Upper lobe of right lung (tissue), 1 donor: ENCODE measurements at places on chromosomes 5 and 9. TPM values are rescaled to one million over a fixed set of nuclear protein-coding genes. Genes with fewer than 3 reads are reported as not detected.

Gene FUT7
- 0.81 TPM for total RNA-seq

Gene PCDHGB2
- 3.8 TPM for total RNA-seq

Gene EGFLAM
- total RNA-seq: 2.1 TPM

Gene LHFPL2
- total RNA-seq: 41.0 TPM

Gene TTC33
- total RNA-seq: 16.6 TPM

Gene EIF4EBP3
- 21.4 TPM for total RNA-seq

GRCh38 chr5:121962347-121962670 is 534 bp downstream of the SRFBP1 start:
- DNase-seq: no peak
- peak overlapping the region; percentile 83 for H3K27ac ChIP-seq
- H3K27me3 ChIP-seq: peaks cover 12% of the 10 kb centered on the region
- H3K36me3 ChIP-seq: no peaks in the 10 kb centered on the region
- H3K4me3 ChIP-seq: peak overlapping the region; percentile 89

- H3K36me3 ChIP-seq: no peaks in the 10 kb centered on the region
- DNase-seq: no peak
- H3K4me1 ChIP-seq: no peaks in the 10 kb centered on the region
- H3K4me3 ChIP-seq: no peak overlapping the region
- no peak overlapping the region for H3K27ac ChIP-seq
Observed at GRCh38 chr5:17379100-17379951, 118.7 kb upstream of the TAF11L2 start.

DNA sequence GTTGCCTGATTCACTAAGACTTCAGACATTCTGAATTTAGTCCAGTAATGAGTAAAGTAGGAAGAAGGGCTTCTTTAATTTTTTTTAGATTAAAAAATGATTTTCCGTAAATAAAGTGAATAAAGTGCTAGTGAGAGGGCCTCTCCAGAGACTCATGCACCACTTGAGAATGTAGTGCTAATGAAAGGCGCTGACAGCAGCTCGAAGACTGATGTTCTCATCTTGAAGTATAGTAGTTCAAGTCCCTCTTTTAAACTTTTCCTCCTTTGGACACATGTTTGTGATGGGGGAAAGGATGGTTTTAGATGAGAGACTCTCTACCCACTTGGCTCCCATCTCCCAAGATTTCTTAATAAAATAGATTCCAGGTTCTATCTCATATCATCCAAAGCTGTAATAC is 48.5 kb downstream of the G3BP1 start:
- H3K27ac ChIP-seq: no peak overlapping the region
- no peak overlapping the region for H3K4me3 ChIP-seq
- H3K4me1 ChIP-seq: no peaks in the 10 kb centered on the region
- DNase-seq: no peak

- no peaks in the 10 kb centered on the region for H3K4me1 ChIP-seq
- H3K36me3 ChIP-seq: no peaks in the 10 kb centered on the region
- no peaks in the 10 kb centered on the region for H3K27me3 ChIP-seq
- no peak for DNase-seq
- H3K27ac ChIP-seq: no peak overlapping the region
Observed at GRCh38 chr5:41270423-41271251, 57.3 kb upstream of the C6 start.

DNA sequence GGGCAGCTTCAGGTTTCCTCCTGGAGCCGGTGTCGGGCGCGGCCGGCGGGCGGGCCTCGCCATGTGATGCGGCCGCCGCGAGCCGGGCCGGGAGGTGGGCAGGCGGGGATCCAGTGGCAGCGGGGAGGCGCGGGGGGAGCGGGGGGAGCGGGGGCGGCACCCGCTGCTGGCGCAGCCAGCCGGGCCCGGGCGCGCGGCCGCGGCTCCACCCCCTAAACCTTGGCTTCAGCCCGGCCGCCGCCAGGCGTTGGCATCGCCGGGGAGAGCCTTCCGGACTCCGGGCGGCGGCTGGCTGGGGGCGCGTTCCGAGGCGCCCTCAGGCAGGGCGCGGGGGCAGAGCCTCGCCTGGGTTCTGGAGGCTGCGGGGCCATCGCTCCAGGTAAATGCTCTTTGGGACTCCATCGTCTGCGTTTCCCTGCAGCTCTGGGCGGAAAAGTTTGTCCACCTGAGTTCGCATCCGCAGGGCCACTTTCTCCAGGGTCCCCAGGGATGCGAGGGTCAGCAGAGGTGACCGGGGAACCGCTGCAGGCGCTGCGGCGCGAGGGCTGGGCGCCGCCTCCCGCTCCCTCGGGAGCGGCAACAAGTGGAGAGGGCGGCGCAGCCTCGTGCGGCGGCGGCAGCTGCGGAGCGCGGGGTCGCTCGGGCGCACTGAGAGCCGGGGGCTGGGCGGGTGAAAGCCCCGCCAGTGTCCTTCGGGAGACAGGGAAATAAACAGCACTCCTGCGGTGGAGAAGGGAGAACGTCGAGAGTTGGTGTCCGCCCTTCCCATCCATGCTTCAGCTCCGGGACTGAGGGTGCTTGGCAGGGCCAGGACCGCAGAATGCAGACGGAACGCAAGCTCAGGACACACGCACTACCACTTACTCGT is at the start of gene ARHGEF28:
Gene ARHGEF28 (plus strand): TSS at position 253 of the 868 bp plus-strand sequence. CDS start 58,656 bp downstream, outside the sequence.
- peak within 1 kb of the TSS; percentile 65 for H3K27ac ChIP-seq
- H3K4me3 ChIP-seq: peak within 1 kb of the TSS; percentile 72
- peaks cover 7% of the 10 kb centered on the region for H3K4me1 ChIP-seq
- peak; percentile 91 for DNase-seq
- no peaks in the 10 kb centered on the region for H3K27me3 ChIP-seq

- no peak overlapping the region for H3K4me3 ChIP-seq
- H3K27ac ChIP-seq: no peak overlapping the region
- no peaks in the 10 kb centered on the region for H3K36me3 ChIP-seq
- no peak for DNase-seq
- H3K27me3 ChIP-seq: no peaks in the 10 kb centered on the region
- no peaks in the 10 kb centered on the region for H3K4me1 ChIP-seq
Observed at GRCh38 chr9:116409638-116410037, 256.0 kb downstream of the PAPPA start.

DNA sequence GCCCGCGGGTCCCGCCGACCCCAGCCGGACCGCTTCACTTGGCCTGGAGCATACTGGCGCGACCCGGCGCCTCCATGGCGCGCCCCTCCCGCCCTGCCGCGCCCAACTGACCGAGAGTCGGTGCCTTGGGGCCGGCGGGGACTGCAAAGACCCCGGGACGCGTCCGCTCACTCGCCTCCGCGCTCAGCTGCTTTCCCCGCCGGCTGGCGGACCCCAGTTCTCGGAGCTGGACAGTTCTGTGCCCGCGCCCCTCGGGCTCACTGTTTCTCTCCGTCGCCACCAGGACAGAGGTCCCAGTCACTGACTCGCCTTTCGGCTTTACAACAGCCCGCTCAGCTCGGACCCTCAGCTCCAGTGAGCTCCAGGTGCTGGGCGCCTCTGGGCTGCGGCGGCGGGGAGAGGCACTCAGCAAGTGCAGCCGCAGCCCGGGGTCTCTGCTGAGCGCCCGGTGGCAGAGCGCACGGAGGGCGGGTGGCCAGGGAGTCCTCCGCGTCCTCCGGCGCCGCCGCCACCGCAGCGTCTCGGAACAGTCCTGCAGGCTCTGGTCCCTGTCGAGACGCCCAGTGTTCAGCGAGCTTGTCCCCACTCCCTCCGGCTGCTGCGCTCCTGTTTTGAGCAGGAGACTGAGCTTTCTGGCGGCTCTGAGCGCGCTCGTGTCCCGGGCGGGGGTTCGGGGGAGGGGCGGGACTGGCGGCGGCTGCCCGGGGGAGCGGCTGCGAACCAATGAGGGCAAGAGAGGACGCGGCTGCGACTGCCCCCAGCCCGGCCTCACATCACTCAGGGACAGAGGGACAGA is at the start of gene SMIM32:
Gene SMIM32 (minus strand): TSS at position 637 of the 796 bp plus-strand sequence. CDS start 638 bp downstream, outside the sequence.
- H3K4me1 ChIP-seq: peaks cover 15% of the 10 kb centered on the region
- H3K27ac ChIP-seq: no peak within 1 kb of the TSS
- DNase-seq: peak; percentile 63
- H3K27me3 ChIP-seq: peaks cover 39% of the 10 kb centered on the region

- peak overlapping the region; percentile 55 for H3K27ac ChIP-seq
- peaks cover 27% of the 10 kb centered on the region for H3K4me1 ChIP-seq
- no peak overlapping the region for H3K4me3 ChIP-seq
- H3K27me3 ChIP-seq: no peaks in the 10 kb centered on the region
- H3K36me3 ChIP-seq: no peaks in the 10 kb centered on the region
Observed at GRCh38 chr9:89667726-89668125, 62.9 kb downstream of the GADD45G start.

DNA sequence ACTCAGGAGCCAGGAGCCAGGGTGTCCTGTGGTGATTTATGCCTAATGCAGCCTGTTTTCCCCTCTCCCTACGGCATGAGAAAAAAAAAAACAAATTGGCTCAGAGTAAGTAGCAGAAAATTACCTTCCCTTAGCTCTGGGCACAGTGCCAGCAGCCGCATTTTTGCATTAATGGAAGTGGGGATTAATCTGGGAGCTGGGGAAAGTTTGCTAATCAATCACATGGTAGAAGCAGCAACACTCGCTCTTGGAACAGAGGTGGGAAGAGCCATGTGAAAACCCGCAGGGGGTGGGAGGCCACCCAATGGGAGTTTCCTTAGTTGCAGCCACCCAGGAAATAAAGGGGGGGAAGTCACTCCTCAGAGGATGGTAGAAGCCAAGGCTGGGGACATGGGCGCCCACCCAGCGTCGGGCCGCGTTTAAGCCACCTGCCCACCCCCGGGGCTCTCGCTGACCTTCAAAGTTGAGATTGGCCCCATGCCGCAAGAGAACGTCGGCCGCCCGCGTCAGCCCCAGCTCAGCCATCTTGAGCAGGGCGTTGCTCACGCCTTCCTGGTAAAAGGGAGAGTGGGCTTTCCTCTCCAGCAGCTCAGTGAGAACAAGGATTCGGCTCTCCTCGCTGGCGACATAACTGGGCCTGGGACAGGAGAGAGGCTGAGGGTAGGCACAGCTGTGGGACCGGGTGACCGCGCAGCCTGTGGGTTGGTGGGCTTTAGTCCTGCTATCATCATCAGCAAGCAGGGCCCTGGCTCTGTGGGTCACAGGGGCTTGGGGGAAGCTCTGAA is 1.7 kb downstream of the ASB6 start:
- no peaks in the 10 kb centered on the region for H3K27me3 ChIP-seq
- no peak overlapping the region for H3K27ac ChIP-seq
- H3K4me3 ChIP-seq: peak overlapping the region; percentile 98
- peaks cover 44% of the 10 kb centered on the region for H3K36me3 ChIP-seq
